ENCODE measurements at places on chromosomes 12 and 14.
A peak's percentile ranks its signal among the peaks of the same experiment; 100 is the strongest.

- DNase-seq = no peak
Observed at GRCh38 chr12:56749853-56750252, 2.3 kb downstream of the PRIM1 start.

DNA sequence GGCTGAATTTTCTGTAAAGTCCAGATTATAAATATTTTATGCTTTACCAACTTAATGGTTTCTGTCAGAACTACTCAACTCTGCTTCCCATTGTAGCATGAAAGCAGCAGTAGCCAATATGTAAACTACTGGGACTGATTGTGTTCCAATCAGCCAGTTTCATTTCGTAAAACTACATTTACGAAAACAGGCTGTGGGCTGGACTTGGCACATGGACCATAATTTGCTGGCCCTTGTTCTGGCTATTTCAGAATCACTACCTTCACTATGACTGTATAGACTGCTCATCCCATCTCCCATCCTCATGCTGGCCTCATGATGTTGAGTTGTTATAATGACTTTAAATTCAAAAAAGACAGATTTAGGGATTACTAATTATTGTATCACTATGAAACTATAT is 38.7 kb downstream of the FAR2 start:
- DNase-seq = no peak

- no peak for DNase-seq
Observed at GRCh38 chr14:104680806-104681688, 8.4 kb upstream of the INF2 start.

- DNase-seq = no peak
Observed at GRCh38 chr12:97275256-97275655, 187.3 kb upstream of the RMST start.

- no peak for DNase-seq
Observed at GRCh38 chr14:69696633-69697557, 70.0 kb upstream of the SRSF5 start.

DNA sequence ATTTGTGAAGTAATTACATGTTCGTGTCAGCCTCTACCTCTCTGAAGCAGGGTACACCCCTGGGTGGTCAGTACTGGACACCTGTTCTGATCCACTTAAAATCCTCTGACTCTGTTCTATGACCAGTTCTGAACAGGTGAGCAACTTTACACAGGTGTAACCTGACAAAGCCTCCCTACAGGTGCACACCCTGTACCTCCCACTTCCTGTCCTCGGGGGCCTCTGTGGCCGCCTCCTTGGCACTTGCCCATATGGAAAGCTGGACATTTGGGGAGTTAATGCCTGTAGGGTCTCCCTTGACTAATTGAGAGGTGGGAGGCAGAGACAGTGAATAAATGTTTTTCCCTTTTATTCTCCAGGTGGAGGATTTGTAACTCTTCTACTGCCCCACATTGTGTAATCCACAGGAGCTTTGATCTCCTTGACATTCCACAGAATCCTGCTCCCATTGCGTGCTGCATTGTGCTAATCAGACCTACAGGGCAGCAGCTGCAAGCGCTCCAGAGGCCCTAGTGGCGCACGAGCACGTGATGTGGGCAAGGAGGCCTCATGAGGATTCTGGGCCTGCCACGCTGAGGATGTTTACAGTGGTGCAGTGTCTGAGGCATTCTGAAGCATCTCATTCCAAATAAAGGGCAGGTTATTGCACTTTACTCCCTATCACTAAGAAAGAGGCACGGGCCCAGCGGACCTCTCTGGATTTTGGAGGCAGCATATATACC is 45.8 kb upstream of the BATF start:
- no peak for DNase-seq

GRCh38 chr12:111807232-111807631 is 34.8 kb upstream of the MAPKAPK5 start:
- DNase-seq = no peak

GRCh38 chr12:107066691-107067090 is 26.7 kb downstream of the CRY1 start:
- DNase-seq = no peak

- no peak for DNase-seq
Observed at GRCh38 chr12:81208187-81208911, 130.5 kb downstream of the ACSS3 start.

DNA sequence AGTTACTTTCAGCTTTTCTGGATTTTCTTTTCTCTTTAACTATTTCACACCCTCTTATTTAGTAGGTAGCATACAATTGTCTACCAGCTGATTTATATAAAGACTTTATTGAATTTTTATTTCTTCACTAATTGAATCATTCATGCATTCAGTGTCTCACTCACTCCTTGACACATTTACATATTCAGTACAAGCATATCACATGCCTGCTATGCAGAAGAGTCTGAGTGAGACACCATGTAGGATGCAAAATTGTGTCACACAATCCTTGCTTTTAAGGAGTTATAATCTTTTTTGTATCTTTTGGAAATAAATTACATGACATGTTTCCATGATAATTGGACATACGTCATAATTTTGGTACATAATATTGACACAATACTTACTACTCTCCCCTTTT is 83.0 kb downstream of the AKAP6 start:
- no peak for DNase-seq

GRCh38 chr12:120381752-120382419 is 12.9 kb upstream of the MSI1 start:
- no peak for DNase-seq

GRCh38 chr14:55128386-55129085 is 516 bp upstream of the LGALS3 start:
- no peak for DNase-seq

GRCh38 chr12:123983822-123984485 is 10.9 kb downstream of the ZNF664 start:
- peak; percentile 62 for DNase-seq

GRCh38 chr12:29207120-29207519 is 58.0 kb downstream of the FAR2 start:
- no peak for DNase-seq

- DNase-seq = no peak
Observed at GRCh38 chr14:96098309-96098998, 59.3 kb downstream of the C14orf132 start.

DNA sequence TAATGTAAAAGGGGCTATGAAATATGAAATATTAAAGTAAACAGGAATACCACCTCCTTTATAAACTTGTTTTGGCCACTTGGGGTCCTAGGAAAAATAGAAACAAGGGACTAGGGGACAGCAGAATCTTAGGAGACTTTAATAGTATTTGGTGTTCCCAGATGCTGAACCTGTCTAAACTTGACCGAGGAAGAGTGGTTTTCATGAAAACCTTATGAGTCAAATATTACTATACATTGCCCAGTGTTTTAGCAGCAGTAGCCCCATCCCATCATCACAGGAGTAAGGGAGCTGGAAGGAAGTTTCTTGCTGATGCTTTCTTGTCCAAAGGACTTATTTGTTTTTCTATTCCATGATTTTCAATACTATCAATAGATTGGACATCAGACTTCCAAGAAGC is 177.5 kb upstream of the CAND1 start:
- DNase-seq = no peak

- no peak for DNase-seq
Observed at GRCh38 chr14:45709541-45709940, 456.5 kb upstream of the MIS18BP1 start.

GRCh38 chr12:27343255-27344000 is 10.8 kb downstream of the BMAL2 start:
- DNase-seq = no peak

DNA sequence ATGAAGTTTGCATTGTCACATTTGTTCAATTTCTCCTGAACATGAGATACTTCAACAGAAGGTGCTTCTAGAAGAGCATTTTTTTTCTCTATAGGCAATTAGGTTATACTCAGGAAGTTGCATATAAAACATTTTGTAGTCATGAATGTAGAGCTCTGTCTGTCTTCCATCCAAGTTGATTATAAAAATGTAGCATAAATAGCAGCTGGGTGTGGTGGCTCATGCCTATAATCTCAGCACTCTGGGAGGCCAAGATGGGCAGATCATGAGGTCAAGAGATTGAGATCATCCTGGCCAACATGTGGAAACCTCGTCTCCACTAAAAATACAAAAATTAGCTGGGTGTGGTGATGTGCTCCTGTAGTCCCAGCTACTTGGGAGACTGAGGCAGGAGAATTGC is 39.5 kb upstream of the STXBP6 start:
- no peak for DNase-seq

DNA sequence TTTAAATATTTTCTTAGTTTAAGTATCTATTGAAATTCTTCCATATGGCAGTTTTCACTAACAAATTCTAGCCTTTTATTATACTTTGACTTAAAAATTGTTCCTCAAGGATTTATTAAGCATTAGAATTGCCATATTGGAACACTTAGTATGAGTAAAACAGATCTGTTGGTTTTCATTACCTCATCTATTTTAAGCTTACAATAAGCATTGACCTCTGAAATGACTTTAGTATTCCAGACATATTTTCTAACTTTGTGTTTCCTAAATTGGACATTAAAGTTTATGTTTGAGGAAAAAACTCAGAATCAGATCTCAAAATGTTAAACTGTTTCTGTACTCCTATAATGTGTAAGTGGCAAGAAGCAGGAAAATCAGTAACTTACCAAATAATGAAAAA is 48.4 kb downstream of the CSRP2 start:
- DNase-seq = no peak
